ENCODE measurements at places on chromosomes 3 and 15. TPM values are rescaled to one million over a fixed set of nuclear protein-coding genes. Genes with fewer than 3 reads are reported as not detected.

SHF gene
- 0.33 TPM for total RNA-seq

DNA sequence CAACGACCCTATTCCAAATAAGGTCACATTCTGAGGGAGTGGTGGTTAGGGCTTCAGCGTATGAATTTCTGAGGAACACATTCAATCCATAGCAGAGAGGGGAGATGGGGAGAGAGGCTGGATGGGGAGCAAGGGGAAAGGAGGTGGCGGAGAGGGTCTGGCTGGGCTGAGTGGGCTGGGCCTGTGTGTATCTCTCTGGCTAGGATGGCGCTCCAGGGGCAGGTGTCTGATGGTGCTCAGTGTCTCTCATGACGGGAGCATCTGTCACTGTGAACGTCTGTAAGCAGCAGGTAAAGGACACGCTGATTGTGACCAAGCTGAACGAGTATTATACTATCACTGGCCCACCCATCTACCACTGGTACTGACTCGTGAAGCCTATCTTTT, 159.6 kb downstream of the XXYLT1 start:
- DNase-seq: no peak

- DNase-seq: no peak
These were observed 3.1 kb downstream of the LRCH3 start for GRCh38 chr3:197794115-197794514.

DNA sequence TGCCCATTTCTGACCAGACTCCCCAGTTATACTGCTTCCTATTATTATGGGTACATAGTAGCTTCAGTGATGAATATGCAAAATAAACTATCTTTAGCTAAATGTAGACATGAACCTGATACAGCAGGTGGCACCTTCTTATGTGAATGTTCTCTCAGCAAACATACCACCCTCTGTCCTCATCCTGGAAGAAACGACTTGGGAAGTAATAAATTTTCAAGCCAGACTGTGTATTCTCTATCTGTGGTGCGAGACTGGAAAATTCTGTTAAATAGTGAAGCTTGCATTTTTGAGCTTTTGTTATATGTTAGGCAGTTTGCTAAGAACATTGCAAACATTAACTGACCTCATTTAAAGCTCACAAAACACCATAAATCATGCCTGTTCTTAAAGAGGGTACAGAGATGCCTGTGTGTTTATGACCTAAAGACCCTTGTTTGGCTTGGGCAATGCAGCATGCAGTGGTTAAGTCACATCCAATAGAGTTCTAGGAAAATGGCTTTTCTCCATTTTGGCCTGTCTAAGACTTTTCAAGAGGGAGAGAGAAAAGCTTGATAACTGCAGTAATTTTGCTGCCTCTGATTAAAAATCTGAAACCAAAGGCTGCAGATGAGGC, 287.1 kb downstream of the NEK10 start:
- DNase-seq: no peak

CD200R1 gene
- total RNA-seq: 0.67 TPM

- no peak for DNase-seq
These were observed 184.2 kb downstream of the NR2F2 start for GRCh38 chr15:96514607-96515285.

GRCh38 chr3:50388720-50389413, 29.5 kb upstream of the TMEM115 start:
- DNase-seq: peak; percentile 52

DNA sequence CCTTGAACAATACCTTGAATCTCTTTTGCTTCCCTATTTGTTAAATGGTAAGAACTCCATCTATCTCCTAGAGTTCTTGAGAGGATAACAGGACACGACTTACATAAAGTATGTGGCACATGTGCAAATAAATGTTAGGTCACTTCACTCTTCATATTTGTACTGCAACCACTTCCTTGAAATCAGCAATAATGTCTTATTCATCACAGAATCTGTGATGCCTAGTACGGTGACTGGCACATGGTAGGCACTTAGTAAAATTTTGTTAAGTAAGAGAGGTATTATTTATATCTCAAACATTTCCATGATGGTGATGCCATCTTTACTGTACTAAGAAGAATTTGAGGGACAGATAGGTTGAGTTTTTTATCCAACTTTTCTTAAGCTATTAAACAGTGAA, 14.3 kb downstream of the CD47 start:
- no peak for DNase-seq

SLMAP gene
- 28.2 TPM for total RNA-seq

ECE2 gene
- total RNA-seq: not detected

- DNase-seq: no peak
These were observed 55.0 kb upstream of the SI start for GRCh38 chr3:165133188-165133899.

- DNase-seq: no peak
These were observed 52.2 kb upstream of the ACTC1 start for GRCh38 chr15:34847598-34847997.

DGKG gene
- 2.6 TPM for total RNA-seq

DNA sequence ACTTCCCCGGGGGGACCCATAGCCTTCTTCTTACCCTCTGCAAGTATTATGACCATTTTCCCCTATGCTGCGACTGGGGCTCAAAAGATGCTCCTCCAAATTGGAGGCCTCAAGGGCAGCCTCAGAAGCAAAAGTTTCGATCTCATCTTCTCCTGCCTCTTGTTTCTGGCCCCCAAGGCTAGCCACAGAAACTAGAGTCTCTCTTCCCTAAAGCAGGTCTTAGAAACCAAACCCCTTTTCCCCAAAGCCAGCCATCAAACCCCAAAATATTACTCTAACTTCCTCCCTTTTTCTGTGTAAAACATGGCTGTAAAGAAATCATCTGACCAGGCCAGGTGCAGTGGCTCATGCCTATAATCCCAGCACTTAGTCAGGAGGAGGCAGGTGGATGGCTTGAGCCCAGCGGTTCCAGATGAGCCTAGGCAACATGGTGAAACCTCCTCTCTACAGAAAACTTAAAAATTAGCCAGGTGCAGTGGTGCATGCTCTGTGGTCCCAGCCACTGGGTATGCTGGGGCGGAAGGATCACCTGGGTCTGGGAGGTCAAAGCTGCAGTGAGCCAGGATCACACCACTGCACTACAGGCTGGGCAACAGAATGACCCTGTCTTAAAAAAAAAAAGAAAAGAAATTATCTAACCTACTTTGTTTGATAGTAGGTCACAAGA, 36.7 kb upstream of the MFGE8 start:
- DNase-seq: no peak

- DNase-seq: no peak
These were observed 57.5 kb upstream of the CSPG4 start for GRCh38 chr15:75770131-75770530.

VEPH1 gene
- not detected for total RNA-seq

DNA sequence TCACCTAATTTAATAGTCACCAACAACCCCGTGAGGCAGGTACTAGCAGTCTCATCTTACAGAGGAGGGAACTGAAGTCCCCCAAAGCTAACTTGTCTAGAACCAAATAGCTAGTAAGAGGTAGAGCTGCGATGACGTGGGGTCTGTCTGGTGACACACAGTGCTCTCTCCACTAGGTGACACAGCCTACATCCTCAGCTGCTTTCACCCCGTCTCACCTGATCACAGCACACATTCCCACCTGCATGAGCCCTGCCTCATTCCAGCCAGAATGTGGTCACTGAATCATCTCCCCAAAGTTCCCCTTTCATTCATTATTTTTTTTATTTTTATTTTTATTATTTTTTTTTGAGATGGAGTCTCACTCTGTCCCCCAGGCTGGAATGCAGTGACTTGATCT, 21.3 kb upstream of the MAGEF1 start:
- no peak for DNase-seq

SLC2A2 gene
- 0.03 TPM for total RNA-seq

CNTN3 gene
- 0.07 TPM for total RNA-seq

GRCh38 chr15:29071232-29071881, 185.6 kb downstream of the APBA2 start:
- no peak for DNase-seq

CD200 gene
- not detected for total RNA-seq

USP50 gene
- not detected for total RNA-seq

- no peak for DNase-seq
These were observed 84.8 kb upstream of the ICE2 start for GRCh38 chr15:60563539-60564404.

DNA sequence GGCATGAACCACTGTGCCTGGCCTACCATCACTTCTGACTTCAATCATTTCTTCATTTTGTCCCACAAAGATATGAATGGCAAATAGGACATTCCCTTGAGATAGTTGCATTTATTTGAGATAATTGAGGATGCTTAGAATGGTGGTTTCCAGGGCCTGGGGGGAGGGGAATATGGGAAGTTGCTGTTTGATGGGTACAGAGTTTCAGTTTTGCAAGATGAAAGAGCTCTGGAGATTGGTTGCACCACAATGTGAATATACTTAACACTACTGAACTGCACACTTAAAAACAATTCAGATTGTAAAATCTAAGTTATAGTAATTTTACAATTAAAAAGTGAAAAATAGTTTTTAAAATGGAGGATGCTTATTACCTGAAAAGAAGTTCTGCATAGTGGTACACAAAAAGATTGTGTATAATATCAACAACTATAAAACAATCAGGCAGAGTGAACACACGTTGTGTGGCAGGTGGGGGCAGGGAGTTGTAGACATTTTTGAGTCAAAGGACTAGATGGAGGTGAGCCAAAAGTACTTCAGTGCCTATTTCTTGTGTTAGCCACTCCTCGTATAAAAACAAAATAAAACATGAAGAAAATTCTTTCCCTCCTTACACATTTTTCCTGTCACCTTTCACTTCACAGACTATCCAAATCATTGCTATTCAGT, 18.5 kb upstream of the RIOX2 start:
- DNase-seq: no peak

DNA sequence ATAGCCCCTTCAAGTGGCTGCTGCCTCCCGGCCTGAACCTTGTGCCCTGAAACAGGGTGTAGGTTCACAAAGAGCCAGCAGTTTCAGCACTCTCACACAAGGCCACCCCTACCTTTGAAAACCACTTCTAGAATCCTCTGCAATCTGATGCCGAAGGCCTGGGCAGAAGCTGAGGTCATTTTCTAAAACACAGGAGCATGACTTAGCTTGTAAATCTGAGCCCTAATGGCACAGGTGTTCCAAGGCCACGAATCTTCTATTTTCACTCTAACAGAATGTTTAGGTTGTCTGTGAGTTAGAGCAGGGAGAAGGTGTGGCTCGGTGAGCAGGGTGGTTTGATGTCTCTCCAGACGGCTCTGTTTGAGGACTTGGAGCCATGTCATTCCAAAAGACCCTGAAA, 62.3 kb downstream of the SYNM start:
- DNase-seq: no peak

COPS2 gene
- 184 TPM for total RNA-seq

DNA sequence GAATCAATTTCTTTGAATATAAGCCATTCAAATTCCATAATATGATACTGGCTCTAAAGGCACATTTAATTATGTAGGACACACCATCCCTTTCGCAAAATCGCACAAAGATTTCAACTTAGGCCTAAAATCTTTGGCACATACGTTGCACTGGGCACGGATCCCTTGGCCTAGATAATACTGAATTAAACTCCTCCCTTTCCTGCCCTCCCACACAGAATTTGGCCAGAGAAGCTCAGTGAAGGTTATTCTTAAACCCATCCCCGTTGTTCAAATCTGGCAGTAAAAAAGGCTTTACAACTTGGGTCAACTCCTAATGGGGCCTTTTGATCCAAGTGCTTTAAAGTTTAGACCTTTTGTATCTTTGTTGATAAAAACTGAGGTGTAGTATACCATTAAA, 247.2 kb downstream of the PTPRG start:
- no peak for DNase-seq

- DNase-seq: no peak
These were observed 374.3 kb downstream of the VPS13C start for GRCh38 chr15:61685971-61686370.

GOLGA8S gene
- total RNA-seq: not detected
